ENCODE measurements at places on chromosomes 2 and 18. TPM values are rescaled to one million over a fixed set of nuclear protein-coding genes. Genes with fewer than 3 reads are reported as not detected.

UGT1A9 gene
- not detected for total RNA-seq

CENPA gene
- total RNA-seq: 23.6 TPM

CFAP221 gene
- not detected for total RNA-seq

ALPG gene
- not detected for total RNA-seq

BUB1 gene
- total RNA-seq: 61.7 TPM

UGT1A8 gene
- not detected for total RNA-seq

KLHL41 gene
- 0.07 TPM for total RNA-seq

INHBB gene
- total RNA-seq: not detected

TUBA3E gene
- not detected for total RNA-seq

ACVR1C gene
- total RNA-seq: 0.98 TPM

TEX51 gene
- total RNA-seq: not detected

ACADL gene
- not detected for total RNA-seq

SFTPB gene
- not detected for total RNA-seq

DQX1 gene
- 0.68 TPM for total RNA-seq

GRCh38 chr2:202377207-202377761, 1.2 kb downstream of the BMPR2 start:
- DNase-seq: peak; percentile 72

DNA sequence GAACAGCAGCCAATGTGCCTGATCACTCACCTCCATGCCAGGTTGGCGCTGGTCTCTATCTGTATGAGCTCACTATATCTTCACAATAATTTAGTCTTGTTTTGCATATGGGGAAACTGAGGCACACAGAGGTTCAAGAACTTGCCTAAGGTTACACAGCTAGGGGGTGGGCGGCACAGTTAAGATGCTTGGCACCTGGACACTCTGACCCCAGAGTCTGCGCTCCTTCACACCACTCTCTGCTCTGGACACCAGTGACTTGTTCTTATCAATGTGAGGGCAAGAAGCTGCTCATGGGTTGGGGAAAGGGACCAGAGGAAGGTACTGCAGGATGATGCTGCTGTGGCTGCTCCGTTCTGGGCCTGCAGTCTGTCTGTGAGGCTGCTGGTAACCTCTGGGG, 27.1 kb downstream of the FBLN7 start:
- DNase-seq: no peak

DNA sequence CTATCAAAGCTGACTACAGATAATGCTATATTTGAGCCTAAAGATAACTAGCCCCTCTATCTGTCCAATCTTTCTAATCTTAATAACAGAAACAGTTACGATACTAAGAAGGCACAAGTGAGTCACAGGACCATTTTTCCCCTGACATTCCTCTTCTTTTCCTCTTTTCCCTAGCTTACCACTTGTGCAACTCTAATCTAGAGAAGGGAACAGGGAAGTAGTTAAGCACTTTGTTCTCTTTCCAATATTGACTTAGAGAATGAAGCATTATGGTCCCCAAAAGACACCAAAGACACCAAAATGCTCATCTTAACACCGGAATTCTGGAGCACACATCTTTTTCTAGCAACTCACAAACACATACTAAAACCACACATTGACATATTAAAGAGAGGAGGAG, 1.8 kb downstream of the PDE11A start:
- DNase-seq: no peak

- peak; percentile 67 for DNase-seq
Measured at GRCh38 chr2:152594022-152594766, 123.1 kb downstream of the PRPF40A start.

GRCh38 chr18:67243799-67244587, 272.5 kb downstream of the DSEL start:
- peak; percentile 66 for DNase-seq

- no peak for DNase-seq
Measured at GRCh38 chr2:19187323-19188020, 171.0 kb downstream of the OSR1 start.

DNA sequence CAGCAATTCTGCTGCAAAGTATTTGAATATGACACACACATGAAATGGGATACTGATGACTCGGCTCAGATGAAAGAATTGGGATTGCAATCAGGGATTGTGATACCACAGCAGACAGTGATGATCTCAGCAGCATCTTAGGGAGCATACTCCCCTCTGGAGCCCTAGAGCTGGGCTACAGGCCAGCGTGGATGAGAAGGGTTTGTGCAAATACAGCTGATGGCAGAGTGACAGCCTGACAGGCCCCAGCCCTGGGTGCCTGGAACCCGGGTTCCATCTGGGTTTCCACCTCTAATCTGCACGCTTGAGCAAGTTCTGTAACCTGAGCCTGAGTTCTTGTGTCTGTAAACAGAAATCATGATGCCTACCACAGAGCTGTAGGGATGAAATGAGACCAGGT, 418.0 kb downstream of the LRATD1 start:
- DNase-seq: no peak

DNA sequence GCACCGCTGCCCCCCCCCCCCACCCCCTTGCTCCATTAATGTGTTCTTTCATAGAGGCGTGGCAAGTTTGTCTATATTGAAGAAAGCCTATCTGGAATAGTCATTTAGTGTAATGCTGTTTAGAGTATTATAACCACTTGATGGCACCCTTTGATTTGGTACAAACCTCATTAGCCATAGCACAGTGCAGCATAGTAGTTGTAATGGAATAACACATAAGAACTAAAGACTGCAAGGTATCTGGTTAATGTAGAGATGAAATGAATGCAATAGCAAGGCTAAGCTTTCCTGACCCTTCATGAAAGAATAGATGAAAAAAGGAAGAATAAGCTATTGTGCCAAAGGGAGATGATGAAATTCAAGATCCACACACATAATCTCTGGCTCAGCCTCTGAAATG, 81.9 kb downstream of the EHBP1 start:
- DNase-seq: no peak

GRCh38 chr18:36770315-36770946, 58.4 kb downstream of the TPGS2 start:
- DNase-seq: no peak

DNA sequence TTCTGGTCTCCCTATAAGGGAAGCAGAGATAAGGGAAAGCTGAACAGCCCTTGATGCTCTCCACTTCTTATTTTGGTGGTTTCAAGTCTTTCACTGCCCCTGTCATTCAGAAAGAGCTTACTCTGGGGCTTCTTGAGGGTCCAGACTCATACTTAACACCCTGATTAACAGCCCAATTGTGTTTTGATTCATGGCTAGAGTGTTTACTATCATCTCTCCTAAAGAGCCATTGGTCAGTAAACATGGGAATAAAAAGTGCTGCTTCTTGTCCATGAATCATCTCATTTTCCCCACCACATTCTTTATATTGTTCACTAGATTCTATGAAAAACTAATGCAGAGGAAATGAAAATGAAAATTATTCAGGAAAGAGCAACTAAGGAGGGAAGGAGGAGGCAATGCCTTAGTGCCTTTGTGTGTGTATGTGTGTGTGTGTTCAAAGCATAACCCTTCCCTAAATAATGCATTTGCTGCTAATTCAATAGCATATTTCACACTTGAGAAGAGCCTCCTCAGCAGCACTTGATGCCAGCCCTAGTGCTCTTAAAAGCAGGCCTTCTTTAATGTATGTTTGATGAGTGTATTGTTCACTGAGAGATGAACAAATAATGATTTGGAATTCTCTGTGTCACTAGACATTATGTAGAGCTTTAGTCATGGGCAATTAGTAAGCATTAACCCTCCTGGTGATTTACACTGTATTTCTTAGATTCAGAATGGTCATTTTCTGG, 63.5 kb downstream of the DCC start:
- DNase-seq: no peak

GRCh38 chr2:40746191-40746590, 294.3 kb upstream of the SLC8A1 start:
- DNase-seq: no peak

DNA sequence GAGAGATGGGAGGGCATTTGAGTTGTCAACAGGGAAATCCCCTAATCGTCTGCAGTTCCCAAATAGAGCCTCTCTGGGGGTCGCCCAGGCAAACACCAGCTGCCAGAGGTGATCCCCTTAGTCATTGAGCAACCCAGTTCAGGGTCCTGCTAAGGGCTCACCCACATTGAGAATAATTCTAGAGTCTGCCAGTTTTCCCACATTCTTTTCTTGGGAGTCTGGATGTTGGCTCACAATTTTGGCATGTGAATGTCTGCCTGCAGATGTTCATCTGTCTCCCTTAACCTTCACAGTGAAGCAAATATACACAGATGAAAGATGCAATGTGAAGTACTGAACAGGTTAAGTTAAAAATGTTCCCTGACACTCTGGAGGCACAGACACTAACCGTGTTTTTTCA, 11.4 kb upstream of the SMIM21 start:
- DNase-seq: peak; percentile 22

DNA sequence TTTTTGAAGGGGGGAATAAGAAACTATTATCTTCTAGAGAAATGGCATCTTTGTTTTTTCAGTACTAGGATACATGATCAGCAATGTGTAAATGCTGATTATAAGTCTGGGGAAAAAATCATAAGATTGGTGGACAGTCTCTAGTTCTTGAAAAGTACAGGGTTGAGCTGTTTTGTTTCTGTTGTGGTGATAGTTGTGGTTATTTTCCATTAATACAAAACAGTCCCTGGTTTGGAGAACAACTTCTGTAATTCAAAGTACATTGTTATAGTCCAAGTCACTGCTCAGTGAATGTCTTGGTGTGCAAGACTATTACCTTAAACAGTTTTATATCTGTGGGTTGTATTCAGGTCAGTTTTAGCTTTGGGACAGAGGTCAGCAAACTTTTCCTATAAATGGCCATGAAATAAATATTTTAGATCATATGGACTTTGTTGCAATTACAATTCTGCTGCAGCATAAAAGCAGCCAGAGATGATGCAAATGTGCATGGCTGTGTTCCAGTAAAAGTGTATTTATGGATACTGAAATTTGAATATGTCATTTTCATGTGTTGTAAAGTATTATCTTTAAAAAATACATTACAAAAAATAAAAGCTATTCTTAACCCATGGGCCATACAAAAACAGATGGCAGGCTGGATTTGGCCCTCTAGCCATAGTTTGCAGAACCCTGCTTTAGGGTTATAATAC, 111.0 kb downstream of the CERS6 start:
- no peak for DNase-seq

DNA sequence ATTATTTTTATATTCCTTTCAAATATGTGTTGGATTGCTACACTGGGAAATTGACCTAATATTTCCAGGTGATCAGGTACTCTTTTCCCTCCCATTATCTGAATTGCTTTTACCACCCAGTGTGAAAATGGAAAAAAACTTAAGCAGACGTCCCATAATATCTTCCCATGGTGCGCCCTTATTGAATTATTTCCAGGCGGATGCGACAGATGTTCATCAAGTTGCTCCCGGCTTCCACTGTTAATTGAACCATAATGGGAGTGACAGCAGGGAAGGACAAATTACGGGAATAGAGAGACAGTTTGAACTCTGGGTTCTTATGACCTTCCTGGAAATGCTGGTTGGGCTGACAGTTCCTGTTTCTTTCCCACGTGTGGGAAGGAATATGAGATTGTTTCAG, 93.3 kb downstream of the THSD7B start:
- DNase-seq: no peak

DNA sequence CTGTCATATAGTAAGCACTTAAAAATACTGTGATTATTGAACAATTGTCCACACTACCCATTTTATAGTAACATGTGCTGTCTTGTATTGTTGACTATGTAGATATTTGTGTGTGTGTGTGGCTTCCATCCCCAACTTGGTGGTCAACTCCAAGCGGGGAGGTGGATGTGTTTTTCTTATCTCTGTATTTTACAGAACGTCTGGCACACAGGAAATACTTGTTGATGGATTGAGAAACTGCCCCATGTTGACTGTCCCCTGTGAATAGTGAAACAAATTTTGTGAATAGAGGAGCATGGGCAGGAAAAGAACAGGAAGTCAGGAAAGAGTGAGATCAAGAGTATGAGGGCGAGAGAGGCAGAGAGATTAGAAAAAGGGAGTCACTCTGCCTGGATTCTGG, 83.6 kb downstream of the CELF4 start:
- no peak for DNase-seq

GRCh38 chr2:19540739-19541525, 182.5 kb upstream of the OSR1 start:
- peak; percentile 32 for DNase-seq

GRCh38 chr2:220154304-220154703, 526.9 kb downstream of the SLC4A3 start:
- no peak for DNase-seq

DNA sequence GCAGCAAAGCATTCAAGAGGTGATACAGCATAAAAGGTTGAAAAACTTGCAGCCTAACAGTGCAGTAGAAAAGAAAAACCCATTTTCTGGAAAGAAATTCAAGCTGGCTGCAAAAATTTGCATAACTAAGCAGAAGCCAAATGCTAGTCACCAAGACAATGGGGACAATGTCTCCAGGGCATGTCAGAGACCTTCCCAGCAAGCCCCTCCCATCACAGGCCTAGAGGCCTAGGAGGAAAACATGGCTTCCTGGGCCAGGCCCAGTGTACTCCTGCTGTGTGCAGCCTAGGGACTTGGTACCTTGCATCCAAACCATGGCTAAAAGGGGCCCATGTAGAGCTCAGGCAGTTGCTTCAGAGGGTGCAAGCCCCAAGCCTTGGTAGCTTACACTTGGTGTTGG, 405.1 kb upstream of the CYRIA start:
- no peak for DNase-seq

DNA sequence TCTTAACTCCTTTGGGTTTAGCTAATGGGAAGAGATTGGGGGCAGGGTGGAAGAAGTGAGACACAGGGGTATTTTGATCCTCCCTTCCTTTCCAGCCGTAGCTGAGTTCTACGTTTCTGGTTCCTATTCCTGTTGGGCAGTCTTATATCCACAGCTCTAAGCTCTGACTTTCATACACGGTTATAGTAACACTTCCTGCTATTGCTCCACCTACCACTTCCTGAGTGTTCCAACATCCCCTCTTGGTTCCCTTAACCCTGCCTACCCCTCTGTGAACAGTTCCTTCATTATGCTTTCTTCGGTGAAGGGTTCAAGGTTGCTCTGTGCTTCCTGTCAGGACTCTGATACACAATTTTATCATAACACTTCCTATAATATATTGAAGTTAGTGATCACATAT, 205.1 kb downstream of the DNAH7 start:
- DNase-seq: no peak

GRCh38 chr2:239818531-239819011, 206.6 kb downstream of the NDUFA10 start:
- DNase-seq: no peak

GRCh38 chr2:144937910-144938709, 418.2 kb upstream of the ZEB2 start:
- no peak for DNase-seq

- DNase-seq: no peak
Measured at GRCh38 chr2:200733713-200734198, 78.0 kb upstream of the BZW1 start.

DNA sequence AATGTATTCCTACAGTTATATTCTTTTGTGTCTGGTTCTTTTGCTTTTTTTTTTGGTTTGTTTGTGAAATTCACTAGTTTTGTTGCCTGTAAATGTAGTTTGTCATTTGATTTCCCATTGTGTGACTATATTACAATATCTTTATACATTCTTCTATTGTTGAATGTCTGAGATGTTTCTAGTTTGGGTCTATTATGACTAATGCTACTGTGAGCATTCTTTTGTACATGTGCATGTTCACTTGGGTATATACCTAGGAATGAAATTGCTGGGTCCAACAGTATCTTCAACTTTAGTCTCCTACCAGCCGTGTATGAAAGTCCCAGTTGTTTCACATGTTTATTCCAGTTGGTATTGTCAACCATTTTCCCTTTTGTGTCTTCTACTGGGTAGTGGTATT, 112.7 kb upstream of the RBMS1 start:
- no peak for DNase-seq

- DNase-seq: peak; percentile 93
Measured at GRCh38 chr2:112941753-112942653, 31.0 kb downstream of the IL37 start.

- no peak for DNase-seq
Measured at GRCh38 chr2:61354543-61355197, 116.2 kb downstream of the USP34 start.
